ENCODE measurements at places on chromosomes 5 and 9.

DNA sequence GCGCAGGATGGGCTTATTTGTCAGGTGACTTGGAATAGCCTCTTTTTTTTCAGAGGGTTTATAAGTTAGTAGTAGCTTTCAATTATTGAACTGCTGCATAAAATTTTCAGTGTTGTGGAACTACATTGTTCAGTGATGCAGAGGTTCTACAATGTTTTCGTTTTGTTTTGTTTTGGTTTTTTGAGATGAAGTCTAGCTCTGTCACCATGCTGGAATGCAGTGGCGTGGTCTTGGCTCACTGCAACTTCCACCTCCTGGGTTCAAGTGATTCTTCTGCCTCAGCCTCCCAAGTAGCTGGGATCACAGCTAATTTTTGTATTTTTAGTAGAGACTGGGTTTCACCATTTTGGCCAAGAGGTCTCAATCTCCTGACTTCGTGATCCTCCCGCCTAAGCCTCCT, 22.0 kb downstream of the NUP188 start:
- no peak for DNase-seq

DNA sequence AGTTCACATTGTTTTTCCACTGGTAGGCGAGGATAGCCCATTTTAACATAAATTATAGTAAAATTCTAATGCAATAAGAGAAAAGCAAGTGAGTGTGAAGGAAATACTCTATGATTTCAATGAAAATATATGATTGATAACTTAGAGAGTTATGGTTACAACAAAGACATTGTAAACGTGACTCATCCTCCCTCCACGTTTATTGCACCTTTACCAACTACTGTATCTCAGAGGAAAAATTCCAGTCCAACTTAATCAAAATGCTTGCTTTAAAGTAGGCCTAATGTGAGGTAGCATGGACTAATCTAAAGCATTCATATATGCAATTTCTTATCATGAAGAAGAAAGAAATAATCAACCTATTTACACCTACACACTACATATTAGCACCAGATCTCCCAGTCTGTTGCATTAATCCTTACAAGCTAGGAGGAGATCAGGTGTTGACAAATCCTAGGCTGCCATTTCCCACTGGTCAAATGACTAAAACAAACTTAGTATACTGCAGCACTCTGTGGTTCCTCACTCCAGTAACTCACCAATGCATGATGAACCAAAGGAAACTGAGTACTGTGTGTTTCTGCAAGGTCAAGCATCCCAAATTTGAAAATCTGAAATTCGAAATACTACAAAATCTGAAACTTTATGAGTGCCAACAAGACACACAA, 41.7 kb downstream of the ECPAS start:
- DNase-seq, result no peak

DNA sequence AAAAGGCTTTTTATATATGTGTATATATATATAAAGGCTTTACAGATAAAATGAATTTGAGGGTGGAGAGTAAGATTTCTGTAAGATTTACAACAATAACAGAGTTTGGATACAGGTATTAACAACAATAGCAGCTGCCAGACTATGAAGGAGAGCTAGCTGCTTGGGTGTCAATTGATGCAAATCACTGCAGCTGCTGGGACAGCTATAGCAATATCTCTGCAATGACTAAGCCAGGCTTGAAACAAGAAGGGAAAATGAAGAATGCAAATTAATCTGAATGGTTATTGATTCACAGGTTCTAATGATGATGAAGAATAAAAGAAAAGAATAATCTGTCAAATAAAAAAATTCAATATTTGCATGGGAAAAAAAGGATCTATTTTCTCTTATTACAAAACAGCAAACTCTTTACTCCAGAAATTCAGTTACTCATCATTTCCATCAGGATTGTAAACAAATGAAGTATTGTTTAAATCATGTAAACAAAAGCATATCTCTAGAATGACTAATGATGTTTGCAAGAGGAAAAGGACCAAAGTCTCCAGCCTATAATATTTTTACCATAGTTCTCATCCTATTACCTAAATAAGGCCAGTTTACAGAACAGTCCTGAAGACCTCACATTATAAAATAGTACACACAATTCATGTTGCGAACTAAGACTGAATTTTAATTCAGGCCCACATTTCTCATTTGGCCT, 219.0 kb downstream of the HTR1A start:
- DNase-seq, result no peak

DNA sequence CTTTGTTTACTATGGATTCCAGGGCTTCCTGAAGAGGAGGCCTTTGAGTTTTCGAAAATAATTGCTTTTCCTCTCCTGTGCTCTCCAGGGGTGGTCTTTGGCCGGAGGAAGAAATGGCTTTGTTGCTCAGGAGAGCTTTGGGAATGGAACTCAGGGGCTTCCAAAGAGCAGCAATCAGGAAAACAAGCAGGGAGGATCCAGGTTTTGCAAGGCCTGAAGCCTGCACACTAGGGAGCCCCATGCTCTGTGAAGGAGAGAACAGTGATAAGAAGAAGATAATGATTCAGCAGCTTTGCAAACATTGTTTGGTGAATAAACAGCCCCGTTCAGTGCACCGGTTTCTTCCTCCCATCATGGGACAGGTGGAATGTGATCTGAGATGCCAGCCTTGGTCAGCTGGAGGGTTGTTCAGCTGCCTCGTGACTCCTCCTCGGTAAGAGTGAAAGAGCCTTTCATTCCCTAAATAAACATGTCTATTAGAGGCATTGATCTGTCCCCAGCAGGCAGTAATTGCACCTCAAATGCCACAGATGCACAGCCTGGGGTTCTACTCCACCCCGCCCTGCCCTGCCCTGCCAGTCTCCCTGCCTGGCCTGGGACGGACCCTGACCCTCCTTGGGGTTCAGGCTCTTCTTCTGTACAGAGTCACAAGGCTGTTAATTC, 11.5 kb upstream of the ALDH1B1 start:
- no peak for DNase-seq

DNA sequence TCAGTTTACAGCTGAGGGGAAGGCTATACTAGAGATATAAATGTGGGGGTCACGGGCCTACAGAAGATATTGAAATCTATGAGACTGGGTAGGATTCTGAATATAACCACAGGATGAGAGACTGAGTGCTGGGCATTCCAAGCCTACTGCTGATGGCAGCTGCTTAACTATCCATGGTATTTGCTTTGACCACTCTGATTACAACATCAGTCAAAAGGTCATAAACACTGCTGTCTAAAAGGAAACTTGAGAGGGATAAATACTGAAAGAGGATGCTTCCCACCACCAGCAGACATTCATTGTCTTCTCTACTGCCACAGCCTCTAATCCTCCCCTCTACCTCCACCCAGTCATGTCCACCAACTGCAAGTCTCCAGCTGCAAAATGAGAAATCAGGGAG, 3.8 kb downstream of the ZNF622 start:
- DNase-seq, result no peak

- no peak for DNase-seq
Observed at GRCh38 chr9:105647595-105648349, 14.5 kb upstream of the TAL2 start.

GRCh38 chr5:143471666-143472464, 68.4 kb upstream of the NR3C1 start:
- DNase-seq, result no peak

DNA sequence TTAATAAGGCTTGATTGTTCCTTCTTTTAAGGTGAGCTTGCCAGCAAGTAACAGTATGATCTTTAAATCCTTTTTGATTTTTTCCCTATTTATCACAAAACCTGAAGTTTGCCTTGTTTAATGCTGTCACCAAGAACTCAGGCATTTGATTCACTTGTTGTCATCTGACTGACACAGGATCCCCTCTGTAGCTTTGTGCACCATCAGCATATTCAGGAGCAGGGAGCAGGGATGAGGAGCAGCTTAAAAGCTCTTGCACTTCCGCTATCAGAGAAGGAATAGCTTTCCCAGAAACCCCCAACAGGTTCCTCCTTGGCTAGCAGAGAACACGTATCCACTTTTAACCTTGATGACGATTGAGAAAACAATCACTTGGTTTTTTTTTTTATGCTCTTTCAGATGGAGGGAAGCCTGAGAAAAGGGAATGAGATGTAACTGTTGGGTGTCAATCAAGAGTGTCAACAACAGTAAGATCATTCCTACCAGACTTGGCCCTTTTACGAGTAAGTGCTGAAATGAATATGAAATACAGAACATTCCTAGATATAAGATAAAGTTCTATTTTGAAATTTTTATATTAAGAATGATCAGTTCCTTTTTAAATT, 433.1 kb upstream of the CDH18 start:
- DNase-seq, result no peak

- DNase-seq, result no peak
Observed at GRCh38 chr5:135242021-135242865, 156.8 kb downstream of the MACROH2A1 start.

DNA sequence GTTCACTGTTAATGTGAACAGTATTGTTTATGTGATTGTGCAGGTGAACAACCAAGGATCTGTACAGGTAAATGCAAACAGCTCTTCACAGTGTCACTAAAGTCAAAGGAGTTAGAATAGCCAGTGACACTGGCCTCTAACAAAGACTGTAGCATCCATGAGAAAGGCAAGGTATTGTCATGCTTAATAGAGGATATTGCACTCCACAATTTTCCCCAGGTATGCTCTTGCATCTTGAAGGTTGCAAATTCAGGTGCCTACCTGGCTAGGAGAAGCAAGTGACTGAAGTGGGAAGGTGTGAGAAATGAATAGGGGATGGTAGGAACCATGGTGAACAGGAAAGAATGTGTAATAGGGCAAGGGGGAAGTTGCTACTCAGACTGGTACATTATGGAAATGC, 101.2 kb upstream of the EFNA5 start:
- no peak for DNase-seq

- DNase-seq, result no peak
Observed at GRCh38 chr5:88829775-88830174, 53.2 kb downstream of the MEF2C start.

- no peak for DNase-seq
Observed at GRCh38 chr9:135009794-135010585, 77.5 kb upstream of the OLFM1 start.

- no peak for DNase-seq
Observed at GRCh38 chr9:18216376-18216775, 257.6 kb upstream of the ADAMTSL1 start.

GRCh38 chr9:72187121-72187695, 38.0 kb downstream of the GDA start:
- no peak for DNase-seq

- DNase-seq, result no peak
Observed at GRCh38 chr5:179194941-179195381, 134.8 kb downstream of the ZNF354C start.

GRCh38 chr5:146426853-146427618, 20.1 kb upstream of the TCERG1 start:
- no peak for DNase-seq

DNA sequence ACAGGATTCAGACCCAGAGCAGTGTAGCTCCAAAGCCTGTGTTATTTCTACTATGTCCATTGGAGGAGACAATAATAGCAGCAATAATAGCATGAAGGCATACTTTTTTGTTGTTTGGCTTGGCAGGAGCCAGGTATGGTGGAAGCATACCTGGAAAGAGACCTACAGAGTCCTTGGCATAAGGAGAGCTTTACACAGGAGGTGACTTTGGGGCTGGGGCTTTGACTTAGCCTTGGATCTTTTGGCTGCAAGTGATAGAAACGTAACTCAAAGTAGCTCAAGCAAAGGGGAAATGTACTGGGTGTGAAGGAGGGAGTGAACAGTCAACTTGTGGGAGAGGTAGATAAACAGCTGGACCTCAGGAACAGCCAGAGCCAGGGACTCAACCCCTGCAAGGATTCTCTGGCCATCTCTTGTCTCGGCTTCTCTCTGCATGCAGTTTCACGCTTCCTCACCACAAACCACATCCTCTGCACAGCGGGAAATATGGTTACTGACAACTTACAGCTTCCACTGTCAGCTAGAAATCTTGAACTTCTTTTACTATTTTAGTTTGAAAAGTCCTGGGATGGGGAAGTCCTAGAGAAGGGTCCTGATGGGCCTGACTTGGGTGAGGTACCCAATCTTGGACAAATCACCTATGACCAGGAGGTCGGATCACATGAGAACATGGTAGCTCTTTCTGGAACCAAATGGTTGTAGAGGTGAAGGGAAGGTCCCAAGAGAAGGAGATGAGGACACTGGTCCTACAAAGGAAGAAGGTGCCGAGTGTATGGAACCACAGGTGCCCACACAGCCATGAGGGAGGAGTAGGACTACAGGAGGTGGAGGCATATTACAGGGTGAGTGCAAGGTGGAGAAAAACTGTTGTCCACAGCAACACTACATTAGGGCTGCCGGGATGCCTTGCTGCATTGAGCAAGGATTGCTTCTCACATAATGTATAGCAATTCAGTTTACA, 47.0 kb upstream of the TGFBR1 start:
- DNase-seq, result peak; percentile 66

DNA sequence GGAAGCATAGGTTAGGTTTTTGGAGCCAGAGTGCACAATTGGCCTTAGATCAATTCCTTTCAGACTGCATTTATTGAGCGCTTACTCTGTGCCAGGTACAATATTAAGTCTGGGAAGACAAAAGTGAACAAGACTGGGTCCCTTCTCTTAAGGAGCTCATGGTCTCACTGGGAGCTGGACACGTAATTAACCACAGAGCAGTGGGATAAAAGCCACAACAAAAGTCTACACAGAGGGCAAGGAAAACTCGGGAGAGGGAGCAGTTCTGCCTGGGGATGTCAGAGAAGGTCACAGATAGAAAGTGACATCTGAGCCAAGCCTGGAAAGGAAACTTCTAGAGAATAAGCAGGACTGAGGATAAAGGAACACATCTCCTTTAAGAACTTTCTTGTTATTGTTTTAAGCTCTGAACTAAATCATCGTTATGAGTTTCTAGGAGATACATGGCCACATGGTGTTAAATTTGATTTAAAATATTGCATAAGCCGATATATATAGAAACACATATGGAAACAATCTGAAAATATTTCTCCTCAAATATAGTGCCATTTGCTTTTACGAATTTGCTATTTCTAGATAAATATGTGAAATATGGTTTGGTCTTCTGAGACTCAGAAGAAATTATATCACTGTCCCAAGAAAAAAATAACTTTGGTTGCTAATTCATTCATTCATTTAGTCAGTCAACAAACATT, 40.1 kb upstream of the PDE8B start:
- no peak for DNase-seq

DNA sequence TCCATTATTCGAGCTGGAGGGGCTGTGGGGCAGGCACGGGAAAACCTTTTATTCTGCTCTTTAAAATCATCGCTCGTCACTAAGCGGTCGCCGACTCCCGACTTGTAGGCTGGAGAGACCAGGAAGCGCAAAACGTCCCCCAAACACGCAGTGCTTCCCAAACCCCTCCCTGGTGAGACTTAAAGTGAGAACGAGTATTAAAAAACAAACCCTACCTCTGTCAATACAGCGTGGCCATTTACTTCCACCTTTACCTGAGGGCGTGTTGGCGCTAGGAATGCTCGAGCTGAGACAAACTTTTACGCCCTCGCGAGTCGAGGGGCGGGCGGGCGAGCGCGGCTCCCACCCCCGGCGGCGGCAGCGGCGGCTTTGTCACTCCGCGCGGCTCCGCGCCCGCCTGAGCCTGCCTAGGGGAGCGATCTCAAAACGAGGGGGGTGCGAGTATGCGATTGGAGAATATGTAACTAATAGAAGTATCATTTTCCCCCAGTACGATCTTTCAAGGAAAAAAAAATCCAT, at the start of gene NR2F1-AS1:
Gene NR2F1-AS1 (minus strand): TSS at position 293 of the 519 bp plus-strand sequence.
- no peak for DNase-seq

Data from CD4-positive, alpha-beta T cell treated with Interleukin-15 for 1 hour (primary cell).